Stimulated activated CD8-positive, alpha-beta memory T cell treated with anti-CD3 and anti-CD28 coated beads, Interleukin-4, amount 100 ng/mL, for 24 hours (primary cell): ENCODE measurements at places on chromosomes 7 and 10.

DNA sequence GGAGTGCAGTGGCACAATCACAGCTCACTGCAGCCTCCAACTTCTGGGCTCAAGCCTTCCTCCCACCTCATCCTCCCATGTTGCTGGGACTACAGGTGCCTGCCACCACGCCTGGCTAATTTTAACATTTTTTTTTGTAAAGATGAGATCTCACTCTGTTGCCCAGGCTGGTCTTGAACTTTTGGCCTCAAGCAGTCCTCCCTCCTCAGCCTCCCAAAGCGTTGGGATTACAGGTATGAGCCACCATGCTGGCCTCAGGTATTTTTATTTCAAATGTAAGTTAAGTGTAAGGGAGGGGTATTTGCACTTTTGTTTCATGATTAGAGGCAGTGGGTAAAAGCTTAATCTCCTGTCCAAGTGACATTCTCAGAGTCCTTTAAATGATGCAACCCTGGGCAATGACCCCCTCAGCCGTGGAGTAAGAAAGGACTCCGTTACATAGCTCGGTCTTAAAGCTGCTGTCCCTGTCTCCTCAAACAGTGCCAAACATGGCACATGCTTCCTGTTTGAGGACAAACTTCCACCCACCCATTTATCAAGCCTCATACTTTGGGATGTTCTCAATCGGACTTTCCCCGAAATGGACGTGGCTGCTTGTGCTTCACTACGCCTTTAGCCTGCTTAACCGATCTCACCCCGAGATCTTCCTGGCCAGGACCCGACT, 296.1 kb downstream of the BAMBI start:
- DNase-seq, result no peak

- no peak for DNase-seq
These were observed 67.4 kb upstream of the SLC35G1 start for GRCh38 chr10:93826355-93826754.

GRCh38 chr10:25890995-25891394, 43.0 kb upstream of the MYO3A start:
- DNase-seq, result no peak

GRCh38 chr10:50397312-50398140, 146.2 kb upstream of the ASAH2 start:
- DNase-seq, result no peak

GRCh38 chr10:83142074-83142563, 997.2 kb upstream of the GHITM start:
- no peak for DNase-seq

GRCh38 chr7:12553416-12553815, 17.1 kb upstream of the SCIN start:
- DNase-seq, result no peak

- DNase-seq, result no peak
These were observed 188.6 kb upstream of the HABP2 start for GRCh38 chr10:113364227-113364626.

DNA sequence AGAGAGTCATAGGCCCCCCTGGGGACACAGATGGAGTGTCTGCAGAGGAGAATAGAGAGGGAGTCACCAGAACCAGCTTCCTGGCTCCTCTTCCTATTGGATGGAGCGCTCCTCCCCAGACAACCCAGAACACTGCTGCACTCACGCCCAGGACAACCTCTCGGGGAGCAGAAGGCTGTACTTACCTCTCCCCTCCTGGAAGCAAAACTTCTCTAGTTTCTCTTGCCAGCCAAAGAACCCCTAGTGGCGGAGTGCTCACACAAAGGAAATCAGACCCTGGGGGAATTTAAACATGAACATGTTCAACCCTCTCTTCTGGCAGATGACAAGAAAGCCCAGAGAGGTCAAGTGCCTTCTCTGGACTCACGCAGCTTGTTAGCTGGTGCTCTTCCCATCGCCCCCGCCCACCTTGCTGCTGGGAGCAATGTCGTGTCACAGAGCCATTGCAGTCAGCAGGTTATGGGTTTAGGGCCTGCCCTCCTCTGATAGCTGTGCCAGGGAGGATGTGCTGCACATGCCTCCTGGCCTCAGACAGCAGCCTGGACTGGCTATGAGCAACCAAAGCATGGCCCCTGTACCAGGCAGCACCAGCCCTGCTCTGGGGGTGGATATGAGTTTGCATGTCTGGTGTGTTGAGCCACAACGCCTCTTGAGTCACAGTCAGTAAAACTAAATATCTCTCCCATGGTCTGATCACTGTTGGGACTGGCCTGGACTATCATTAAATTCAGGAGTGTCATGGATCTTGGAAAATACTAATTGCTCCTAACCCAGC, 84.4 kb downstream of the SLIT1 start:
- DNase-seq, result no peak

DNA sequence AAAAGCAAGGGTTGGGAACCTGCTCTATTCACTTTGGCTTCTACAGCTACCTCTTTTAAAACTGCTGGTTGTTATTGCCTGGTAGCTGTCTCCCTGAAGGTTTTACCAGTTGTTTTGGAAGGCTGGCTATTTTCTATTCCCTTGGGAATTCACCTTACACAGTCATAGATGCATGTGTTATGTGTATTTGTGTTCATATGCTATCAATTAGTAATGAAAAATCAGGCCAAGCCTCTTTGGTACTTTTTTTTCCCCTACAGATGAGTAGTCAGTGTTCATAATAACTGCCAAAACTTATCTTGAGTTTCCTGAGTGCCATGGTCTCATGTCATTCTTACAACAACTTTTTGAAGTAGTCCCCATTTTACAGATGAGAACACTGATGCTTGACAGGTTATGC, 738.0 kb upstream of the GALNT17 start:
- no peak for DNase-seq

GRCh38 chr10:88226891-88227290, 356.2 kb downstream of the RNLS start:
- no peak for DNase-seq

GRCh38 chr10:6916601-6917000, 336.5 kb upstream of the PRKCQ start:
- DNase-seq, result no peak

GRCh38 chr7:30163231-30163894, 28.6 kb downstream of the MTURN start:
- no peak for DNase-seq

DNA sequence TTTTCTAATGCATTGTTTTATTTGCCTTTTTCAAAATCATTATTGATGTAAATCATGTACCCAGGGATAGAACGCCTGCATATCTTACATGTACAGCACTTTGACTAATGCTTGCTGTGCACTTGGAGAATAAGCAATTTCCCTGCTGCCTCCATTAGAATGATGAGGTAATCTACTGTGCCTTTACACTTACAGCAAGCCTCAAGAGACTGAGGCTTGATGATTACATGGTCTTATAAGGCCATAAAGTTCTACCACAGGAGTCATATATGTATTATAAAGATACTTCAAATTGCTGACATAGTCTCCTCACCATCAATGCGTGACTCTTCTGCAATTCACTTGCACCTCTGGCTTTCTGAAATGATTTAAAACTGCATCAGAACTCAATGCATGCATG, 328.6 kb upstream of the HGF start:
- no peak for DNase-seq

DNA sequence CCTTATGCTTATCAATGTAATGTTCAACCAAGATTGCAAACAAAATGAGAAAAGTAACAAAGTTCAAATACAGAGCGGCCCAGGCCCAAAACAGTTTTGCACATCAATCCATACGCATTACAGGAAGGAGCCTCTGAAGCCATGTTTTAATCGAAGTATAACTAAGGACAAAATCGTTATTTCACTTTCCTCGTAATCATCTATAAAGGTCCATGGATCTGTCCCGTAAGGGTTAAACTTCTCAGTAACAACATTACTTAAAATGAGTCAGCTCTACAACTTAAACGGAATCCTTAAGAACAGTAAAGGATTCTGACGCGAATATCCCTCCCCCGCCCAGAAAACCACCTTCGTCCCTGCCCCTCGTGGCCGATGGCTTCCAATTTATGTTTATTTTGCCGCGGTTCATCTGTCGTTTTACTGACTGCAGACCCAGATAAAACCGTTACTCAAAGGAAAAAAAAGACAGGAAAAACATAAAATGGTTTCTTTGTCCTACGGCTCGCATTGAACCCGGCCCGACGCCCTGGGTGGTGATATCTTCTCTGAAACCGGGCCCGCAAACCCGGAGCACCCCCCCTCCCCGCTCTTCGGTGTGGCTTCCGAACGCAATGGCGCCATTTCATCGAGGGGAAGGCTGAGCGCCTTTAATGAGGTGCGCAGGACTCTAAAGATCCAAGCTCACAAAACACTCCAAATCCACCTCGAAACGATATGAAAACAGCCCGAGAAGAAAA, 1.1 kb downstream of the HNRNPA2B1 start:
- peak; percentile 52 for DNase-seq

DNA sequence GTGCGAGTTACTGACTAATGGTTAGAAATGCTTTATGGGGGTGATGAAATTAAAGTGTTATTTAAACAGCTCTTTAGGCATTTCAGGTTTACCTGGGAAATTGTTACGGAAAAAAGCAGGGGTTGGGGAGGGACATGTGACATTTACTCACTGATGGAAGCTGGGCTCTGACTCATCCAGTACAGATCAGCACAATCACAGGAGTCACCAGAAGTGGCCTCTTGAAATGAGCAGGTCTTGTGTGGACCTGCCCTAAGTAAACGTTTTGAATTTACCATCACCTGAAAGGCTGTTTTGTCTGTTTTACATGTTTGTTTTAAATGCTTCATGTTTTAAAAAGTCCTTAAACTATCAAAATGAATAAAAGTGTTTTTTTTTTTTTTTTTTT, 2.3 kb downstream of the GLRX3 start:
- DNase-seq, result no peak

DNA sequence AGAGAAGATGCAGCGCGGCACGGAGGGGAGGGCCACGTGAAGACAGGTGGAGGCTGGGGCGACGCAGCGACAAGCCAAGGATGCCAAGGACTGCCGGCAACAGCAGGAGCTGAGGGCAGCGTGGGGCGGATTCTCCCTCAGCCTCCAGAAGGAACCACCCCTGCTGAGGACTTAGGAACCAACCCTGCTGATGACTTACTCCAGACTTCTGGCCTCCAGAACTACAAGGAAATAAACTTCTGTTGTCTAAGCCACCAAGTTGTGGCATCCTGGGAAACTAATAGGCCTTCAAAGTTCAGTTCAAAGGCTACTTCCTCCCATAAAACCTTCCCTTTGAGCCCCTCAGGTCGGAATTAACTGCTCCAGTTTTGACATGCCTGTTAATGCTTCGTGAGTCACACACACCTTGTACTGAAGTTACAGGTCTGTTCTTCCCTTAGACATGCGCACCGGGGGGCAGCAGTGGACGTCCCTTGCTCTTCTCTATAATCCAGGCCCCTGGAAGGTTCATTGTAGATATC, 88.4 kb upstream of the RHEB start:
- no peak for DNase-seq

GRCh38 chr7:113715981-113716856, 202.6 kb downstream of the PPP1R3A start:
- DNase-seq, result no peak

GRCh38 chr10:24311888-24312287, 103.0 kb downstream of the KIAA1217 start:
- DNase-seq, result no peak

- DNase-seq, result no peak
These were observed 636.6 kb downstream of the SDK1 start for GRCh38 chr7:3937605-3938004.

- DNase-seq, result no peak
These were observed 180.7 kb downstream of the CPEB3 start for GRCh38 chr10:92110039-92110794.

DNA sequence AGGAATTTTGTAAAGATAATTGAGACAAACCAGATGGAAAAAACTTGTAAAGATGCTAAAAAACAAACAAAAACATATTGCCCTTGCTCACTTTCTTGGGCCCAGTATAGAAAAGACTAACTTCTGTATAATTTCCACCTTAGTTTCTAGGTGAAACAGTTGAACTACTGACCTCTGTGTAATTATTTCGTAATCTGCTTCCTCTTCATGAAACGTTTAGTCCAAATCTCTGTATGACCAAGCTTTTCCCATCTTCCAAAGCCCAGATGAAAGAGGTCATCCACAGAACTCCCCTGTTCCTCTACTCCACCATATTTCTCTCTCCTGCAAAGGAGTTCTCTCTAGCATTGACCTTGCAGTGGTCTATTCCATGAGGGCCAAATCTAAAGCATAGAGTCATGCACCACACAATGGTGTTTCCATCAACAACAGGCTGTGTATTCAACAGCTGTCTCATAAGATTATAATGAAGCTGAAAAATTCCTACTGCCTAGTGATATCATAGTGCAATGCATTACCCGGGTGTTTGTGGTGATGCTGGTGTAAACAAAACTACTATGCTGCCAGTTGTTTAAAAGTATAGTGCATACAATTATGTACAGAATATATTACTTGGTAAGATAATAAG, 647.6 kb downstream of the TNS3 start:
- DNase-seq, result no peak

DNA sequence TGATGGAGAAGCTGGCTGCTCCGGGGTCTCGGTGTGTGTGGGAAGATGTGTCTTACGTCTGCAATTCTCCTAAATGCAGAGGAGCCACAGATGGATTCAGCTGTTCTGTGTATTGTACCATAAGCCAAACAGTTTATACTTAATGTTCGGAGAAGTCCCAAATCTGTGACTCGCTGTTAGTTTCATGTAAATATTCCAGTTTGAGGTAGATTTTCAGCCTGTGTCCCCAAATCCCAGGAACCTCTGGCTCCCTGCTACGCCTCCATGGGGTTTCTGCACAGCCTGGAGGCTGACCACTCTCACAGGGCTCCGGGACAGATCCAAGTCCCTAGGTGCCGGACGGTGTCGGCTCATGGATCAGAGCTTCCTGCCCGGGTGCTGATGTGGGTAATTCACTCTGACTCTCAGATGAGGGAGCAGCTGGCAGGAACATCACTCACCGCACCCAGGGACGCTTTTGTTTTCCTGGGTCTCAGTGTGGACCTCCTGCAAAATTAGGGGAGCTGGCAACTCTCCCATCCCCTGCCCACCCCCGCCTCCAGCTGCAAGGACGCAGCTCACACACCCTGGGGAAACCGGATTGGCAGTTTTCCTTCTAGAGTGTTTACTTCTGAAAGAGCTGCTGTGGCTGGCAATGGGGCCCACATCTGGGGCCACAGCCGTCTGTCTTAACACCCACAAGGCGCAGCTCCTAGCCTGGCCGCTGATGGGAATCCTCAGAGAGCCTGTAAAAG, 421.1 kb upstream of the FOXK1 start:
- no peak for DNase-seq
